ENCODE measurements at places on chromosomes 5 and 9.
A peak's percentile ranks its signal among the peaks of the same experiment; 100 is the strongest.

DNA sequence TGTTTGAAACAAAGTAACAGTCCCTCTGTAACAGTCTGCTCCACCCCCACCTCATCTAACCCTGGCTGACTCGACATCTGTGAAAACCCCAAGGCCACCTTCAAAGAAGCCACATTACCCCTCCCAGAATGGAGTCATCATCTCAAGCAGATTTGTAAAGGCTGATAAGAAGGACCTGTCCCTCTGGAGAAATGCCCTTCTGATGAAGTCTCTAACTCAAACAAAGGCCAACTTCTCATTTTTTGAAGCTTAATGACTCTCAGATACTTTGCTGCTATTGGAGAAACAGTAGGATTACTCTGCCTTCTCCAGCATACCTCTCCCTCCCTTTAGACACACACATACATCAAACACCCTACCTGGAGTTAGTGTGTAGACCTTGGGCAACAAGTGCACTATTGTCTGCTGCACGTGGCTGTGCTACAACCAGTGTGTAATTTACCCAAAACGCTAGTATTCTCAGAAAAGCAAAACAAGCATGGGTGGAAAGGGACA, 5.3 kb upstream of the SUSD1 start:
- DNase-seq: no peak

DNA sequence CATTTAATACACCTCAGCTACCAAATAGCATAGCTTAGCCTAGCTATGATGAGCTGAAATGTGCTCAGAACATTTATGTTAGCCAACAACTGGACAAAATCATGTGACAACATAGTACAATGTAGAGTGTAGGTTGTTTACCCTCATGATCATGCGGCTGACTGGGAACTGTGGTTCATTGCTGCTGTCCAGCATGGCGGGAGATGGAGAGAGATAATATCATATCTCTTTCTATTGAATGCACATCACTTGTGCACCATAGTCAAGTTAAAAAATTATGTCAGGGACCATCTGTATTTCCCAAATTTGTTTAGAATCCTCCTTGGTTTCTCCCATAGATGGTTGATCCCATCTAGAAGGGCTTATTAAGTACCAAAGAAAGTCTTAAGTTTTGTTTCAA, 151.1 kb upstream of the ELL2 start:
- DNase-seq: no peak

DNA sequence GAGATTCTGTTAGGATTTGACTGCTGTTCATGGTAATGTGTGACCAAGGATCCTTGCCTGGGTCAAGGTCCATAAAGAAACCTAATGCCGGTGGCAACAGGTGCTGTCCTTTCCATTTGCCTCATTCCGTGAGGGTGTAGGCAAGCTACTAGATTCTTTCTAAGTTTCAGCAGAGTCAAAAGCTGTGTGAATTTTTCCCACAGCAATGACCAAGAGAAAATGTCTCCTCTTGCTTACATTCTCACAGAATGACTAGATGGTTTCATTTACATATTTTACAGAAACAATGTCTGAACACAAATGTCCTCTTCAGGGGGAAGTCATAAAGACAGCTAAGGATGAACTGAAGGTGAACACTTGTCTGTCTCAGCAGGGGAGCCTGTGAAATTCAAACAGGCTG, 75.3 kb upstream of the SV2C start:
- DNase-seq: no peak

DNA sequence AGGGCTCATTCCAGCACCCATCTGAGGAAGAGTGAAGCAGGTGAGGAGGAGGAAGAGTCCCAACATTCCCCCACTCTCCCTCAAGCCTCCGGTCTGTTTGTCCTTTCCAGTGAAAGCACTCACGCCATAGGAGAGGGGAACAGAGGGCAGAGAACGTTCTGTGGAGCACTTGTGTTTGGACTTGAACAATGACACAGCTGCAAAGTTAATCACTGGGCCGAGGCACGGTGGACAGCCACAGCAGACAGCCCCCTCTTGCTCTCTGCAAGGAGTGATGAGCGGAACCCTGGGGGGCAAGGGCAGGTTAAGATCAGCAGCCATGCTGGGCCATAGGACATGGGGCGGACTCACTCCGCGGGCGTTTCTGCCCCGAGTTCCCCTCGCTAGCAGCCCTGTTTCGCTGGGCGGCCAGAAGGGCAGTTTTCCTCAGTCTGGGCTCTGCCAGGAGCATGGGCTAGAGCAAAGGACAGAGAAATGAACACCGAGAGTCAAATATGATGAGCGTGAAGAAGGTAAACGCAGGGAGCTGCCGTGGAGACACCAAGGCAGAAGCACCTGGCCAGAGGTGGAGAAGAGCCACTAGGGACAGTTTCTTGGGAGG, 185.7 kb downstream of the GAPVD1 start:
- no peak for DNase-seq

GRCh38 chr5:143887903-143888665, 76.1 kb downstream of the HMHB1 start:
- DNase-seq: peak; percentile 18

DNA sequence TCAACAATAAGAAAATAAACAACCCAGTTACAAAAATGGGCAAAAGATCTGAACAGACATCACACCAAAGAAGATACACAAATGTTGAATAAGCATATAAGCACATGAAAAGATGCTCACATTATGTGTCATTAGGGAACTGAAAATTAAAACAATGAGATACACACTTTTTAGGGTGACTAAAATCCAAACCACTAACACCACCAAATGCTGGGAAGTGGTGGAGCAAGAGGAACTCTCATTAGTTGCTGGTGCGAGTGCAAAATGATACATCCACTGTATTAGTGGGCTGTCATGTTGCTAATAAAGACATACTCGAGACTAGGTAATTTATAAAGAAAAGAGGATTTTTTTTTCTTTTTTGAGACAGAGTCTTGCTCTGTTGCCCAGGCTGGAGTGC, 329.1 kb downstream of the TMEM38B start:
- no peak for DNase-seq

DNA sequence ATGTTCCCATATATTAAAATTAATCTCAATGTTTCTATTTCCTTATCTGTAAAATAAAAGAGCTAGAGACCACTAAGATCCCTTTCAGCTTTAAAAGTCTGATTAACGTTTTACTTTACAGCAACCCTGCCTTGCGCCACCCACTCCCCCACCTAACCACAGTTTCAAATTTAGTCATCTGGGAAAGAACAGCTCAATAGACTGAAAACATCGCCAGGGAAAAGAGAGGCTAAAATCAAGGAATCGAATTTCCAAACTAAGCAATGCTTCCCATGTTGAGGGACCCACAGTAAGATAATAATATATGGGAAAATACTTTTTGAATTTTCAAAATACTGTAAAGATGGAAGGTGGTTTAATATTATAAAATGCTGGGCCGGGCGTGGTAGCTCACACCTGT, 6.6 kb downstream of the SAXO1 start:
- no peak for DNase-seq

- peak; percentile 24 for DNase-seq
Measured at GRCh38 chr9:90870621-90871326, 69.2 kb downstream of the SYK start.
